ENCODE measurements at places on chromosomes 5 and 9. TPM values are rescaled to one million over a fixed set of nuclear protein-coding genes. Genes with fewer than 3 reads are reported as not detected.

The MELK gene
- 0.73 TPM for total RNA-seq

DNA sequence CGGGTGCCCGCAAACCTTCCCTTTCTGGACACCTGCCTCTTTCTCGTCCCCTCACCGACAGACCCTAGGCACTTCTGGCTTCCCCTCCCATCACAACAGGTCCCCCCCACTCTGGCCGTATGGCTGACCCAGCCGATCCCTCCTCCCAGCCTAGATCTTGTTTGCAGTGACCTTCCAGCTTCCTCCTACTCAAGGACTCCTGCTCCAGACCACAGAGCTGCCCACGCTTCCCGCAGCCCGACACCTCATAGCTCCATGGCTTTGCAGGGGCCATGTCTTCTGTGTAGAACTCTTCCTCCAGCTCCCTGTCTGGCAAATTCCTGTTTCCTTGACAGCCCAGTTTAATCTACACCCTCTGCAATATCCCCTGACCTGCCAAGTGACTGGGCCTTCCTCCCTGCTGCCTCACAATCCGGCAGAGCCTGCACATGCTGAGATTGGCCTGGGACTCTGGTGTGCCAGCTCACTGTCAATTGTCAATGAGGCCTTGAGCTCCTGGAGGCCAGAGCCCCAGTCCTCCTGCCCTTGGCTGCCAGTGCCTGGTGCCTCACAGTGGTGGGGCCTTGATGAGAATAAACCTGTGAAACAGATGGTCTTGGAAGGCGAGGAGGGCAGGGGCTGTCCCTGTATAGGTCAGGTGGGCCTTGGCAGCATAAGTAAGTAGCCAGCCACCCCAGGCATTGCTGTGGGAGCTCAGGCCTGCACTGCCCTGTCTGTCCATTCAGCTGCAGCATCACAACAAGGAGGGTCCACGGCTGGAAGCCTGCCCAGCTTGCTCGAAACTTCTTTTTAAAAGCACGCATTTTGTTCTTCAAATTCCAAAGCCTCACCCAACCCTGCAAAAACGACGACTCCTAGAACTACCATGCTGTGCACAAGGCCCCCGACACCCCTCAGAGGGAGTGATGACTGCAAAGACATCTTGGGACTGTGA lies 50.5 kb downstream of the GADD45G start:
- no peak for DNase-seq

DNA sequence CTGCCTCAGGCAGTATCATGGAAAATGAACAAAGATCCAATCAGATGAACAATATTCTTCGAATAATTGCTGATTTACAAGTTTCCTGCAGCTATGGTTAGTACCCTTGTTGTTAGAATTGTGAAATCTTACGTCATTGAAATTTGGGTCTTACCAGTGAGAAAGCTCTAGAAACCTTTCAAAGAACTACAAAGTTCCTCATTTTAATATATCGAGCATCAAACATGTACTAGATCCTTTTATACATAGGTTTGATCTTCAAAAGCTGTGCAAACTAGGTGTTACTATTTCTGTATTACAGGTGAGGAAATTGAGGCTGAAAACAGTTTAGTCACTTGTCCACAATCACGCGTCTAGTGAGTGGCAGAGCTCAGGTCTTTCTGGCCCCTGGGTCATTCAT lies 43.7 kb upstream of the ANGPTL2 start:
- DNase-seq = no peak

- no peak for DNase-seq
Measured at GRCh38 chr5:74685979-74686631, 1.1 kb downstream of the HEXB start.

The RNF44 gene
- 288 TPM for total RNA-seq

DNA sequence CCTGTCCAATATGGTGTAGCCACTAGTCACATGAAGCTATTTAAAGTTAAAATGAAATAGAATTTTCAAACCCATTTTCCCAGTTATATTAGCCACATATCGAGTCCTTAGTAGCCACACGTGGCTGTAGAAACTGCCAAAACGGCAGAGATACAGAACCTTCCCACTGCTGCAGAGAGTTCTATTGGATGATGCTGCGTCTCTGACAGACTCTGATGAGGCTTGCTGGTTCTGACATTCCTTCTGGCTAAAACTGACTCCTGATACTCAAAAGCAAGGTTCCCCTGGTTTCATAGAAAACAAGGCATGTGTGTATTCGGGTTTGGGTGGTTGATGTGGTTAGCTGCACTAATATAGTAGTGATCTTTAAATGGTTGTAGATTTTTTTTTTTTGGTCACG lies 91.5 kb downstream of the TLE4 start:
- no peak for DNase-seq

The HRCT1 gene
- total RNA-seq = not detected

DNA sequence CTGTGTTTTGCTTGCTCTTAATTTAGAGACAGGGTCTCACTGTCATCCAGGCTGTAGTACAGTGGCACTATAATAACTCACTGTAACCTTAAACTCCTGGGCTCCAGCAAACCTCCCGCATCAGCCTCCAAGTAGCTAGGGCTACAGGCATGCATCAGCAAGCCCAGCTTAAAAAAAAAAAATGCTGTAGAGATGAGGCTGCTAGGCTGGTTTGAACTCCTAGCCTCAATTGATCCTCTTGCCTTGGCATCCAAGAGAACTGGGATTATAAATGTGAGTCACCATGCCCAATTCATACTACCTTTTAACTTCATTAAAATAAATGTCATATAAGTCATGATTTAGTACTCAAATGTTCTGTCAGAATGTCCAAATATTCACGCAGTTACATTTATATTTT lies 2195.7 kb upstream of the C9orf72 start:
- no peak for DNase-seq

The SH3RF2 gene
- 0.60 TPM for total RNA-seq

DNA sequence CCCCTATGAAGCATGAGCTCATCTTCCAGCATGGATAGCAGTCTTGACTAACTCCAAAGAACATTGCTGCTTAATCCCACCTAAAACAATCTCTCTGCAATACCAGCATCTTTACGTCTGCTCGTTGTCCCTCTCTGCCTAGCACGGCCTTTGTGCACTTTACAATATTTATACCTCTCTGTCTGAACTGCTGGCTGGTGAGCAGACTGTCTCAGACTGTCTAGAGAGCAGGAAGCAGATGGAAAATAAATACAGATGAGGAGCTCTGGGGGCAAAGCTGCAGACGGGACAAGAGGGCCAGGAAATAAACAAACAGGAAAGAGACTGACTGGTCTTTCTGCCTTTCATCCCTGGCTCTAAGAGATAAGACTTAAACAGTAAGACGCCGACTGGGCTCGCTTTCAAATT lies 224.8 kb downstream of the ENC1 start:
- DNase-seq = no peak

DNA sequence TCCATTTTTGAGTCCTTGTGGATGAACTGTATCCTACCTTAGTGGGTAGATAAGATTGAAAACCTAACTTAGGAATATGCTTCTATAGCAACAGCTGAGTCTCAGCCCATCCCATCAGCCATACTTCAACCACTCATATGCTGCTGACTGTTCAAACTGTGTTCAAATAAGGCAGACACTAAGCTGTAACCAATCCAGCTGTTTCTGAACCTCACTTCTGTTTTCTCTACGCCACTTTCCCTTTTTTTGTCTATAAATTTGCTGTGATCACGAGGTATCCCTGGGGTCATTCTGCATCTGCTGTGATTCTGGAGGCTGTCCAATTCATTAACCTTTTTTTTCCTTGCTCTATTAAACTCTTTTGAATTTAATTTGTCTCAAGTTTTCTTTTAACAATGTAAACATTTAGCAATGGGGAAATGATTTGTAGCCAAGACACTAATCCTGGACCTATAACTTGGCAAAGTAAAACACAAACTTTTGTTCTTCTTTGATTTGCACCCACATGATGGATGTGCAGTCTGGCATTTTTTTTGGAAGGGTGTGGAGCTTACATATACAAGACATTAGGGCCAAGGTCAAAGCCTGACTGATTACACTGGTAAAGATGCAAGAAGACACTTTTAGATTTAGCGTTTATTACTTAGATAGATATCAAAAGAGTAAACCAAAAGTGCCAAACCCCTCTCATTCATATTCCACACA lies 14.9 kb upstream of the SCGB3A2 start:
- DNase-seq = no peak

DNA sequence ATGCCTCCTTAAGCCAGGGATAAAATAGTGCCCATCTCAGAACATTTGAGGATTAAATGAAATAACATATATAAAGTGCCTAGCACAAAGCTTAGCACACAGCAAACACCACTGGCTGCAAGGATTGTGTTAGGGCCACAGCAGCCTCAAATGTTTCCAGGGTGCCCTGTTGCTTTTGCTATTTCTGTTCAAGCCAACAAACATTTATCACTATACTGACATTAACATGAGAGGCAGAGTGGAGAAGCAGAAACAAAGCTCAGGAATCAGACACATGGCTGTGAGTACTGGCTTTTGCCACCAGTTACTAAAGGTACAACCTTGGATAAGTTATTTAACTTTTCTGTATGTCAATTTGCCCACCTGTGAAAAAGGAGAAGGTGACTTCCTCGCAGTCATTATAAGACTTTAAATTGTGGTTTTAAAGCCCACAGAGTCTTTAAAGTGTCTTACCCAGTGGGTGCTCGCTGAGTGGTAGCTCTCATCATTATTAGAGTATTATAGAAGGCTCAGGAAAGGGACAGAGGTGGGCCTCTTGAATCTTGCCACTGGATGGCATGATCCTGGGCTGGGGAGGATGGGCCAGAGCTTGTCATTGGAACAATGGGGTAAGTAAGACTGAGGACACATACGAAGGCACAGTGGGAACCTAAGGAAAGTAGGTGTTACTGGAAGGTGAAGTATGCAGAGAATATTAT lies 98.2 kb downstream of the MARCHF3 start:
- DNase-seq = no peak

DNA sequence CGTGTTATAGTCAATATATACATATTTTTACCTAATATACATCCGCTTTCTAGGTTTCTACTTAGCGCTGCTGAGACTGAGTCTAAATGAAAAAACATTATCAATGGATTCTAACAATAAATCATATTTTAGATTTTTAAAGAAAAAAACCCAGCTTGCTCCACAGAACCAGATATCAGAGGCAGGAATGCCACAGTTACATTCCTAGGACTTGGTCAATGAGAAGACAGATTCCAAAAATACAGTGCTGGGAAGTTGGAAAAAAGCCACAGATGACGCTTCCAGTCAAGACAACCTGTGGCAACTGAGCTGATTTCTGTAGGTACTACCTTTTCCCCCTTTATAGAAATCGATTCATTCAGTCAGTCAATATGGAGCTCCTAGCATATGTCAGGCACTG lies 577 bp upstream of the CCDC112 start:
- no peak for DNase-seq

The ADAMTS12 gene
- not detected for total RNA-seq

The C5orf58 gene
- total RNA-seq = not detected

The ITK gene
- total RNA-seq = 319 TPM

The TXNDC8 gene
- not detected for total RNA-seq

The SV2C gene
- total RNA-seq = 0.02 TPM

All from T-helper 17 cell (primary cell).